ENCODE measurements at places on chromosomes 12 and 14.

DNA sequence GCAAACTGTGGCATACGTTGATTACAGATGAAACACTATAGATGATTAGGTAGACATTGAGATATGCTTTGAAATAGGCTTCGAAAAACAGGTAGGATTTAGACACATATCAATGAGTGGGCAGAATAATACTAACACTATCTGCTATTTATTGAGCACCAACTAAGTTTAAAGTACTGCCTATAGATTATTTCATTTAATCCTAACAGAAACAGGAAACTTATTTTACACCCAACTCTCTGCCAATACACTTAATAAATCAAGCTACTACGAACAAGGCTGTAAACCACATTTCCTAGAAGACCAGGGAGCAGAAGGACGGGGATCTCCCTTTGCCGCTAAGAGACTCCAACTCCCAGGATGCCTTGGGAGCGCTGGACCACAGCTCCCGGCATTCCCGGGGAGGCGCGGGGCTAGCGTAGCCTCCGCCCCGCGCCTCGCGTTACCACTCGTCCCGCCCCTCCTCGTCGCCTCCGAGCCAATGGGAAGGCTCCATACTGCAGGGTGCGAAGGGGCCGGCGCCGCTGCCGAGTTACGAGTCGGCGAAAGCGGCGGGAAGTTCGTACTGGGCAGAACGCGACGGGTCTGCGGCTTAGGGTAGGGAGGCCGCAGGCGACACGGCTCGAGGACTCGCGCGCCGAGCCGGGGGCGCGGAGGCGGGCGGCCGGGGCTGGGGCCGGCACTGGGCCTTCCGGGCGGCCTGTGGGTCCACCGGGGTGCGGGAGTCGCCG lies at the start of gene VRK1:
VRK1 (plus strand) TSS at position 532 of the 731 bp plus-strand sequence. CDS start 36,090 bp downstream, outside the sequence.
- peak; percentile 97 for DNase-seq

- peak; percentile 30 for DNase-seq
These were observed 114.6 kb downstream of the PPFIA2 start for GRCh38 chr12:81644503-81644902.

- peak; percentile 77 for DNase-seq
These were observed 85.5 kb upstream of the PTHLH start for GRCh38 chr12:28057856-28058615.

DNA sequence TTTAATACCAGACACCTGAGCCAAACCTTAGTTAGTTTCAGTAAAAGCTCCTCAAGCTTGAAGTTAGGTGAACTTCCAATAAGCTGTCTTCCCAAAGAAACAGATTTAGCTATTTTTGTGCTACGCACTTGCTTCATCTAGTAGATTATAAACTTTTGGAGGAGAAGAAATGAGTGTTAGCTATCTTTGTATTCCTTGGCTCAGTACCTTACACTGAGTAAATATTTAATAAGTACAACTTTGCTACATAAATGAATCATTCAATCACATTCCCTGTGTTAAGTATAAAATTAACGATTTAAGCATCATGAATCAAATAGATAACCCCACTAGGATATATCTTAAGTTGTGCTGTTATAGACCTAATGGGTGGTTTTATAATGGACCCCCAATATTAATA lies 307.0 kb downstream of the PCNX1 start:
- DNase-seq, result no peak

GRCh38 chr14:95156161-95157047 lies 925 bp downstream of the DICER1 start:
- DNase-seq, result peak; percentile 57

Data from GM12865 (cell line).